ENCODE measurements at places on chromosomes 12 and 14.
A peak's percentile ranks its signal among the peaks of the same experiment; 100 is the strongest.

DNA sequence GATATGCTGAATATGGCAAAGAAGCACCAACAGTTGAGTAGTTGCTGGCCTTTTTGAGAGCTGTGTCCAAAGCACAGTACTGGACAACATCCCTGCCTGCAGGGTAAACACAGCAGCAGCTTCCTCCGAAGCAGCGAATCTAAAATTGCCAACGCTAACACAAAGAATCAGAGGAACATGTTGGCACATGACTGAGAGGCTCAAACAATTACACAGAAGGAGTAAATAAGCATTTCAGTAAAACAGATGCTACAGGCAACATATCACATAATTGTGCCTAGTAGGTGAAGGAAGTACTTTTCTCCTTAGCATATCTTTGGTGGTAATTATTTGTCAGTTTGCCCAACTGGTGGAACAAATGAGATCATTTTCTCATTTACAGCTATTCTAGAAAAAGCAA, 52.1 kb downstream of the KICS2 start:
- DNase-seq = no peak

DNA sequence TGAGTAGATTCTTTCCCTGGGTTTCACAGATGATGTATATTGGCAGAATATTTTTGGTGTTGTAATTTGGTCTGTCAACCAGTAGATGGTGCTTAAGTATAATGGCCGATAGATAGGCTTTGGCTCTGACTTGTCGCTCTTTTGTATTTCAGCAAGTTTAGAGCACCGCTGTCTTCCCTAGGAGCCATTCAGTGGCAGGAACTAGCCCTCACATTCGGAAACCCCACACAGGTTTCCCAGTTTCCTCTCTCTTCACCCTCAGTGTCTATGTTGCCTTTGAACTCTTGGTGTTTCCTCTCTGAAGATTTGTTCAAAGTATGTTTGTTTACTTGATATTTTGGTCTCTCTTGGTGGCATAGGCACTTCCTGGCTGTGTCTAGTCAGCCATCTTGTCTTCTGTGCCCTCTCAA, 102.2 kb downstream of the GPHN start:
- no peak for DNase-seq

- DNase-seq = no peak
Observed at GRCh38 chr14:23877111-23877510, 76.5 kb upstream of the DHRS4 start.

DNA sequence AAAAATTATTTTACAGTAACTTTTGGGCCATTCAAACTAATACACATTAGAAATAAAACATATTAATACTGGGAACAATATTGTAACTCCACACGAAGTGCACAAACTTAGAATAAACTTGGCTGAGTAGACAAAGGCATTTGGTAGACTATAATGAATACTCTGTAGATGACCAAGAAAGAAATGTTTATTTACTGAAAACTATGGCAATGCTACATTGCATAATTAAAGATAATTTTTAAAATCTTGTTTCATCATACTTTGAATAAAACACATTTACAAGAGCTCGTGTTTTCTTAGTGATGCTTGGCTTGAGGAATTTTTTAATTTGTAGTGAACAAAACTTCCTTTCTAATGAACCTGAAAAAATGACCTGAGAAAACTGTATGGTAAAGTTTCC, 21.3 kb downstream of the RERG start:
- DNase-seq = no peak

- no peak for DNase-seq
Observed at GRCh38 chr14:63297372-63298063, 21.2 kb downstream of the GPHB5 start.

GRCh38 chr12:56119361-56119796, 1.3 kb downstream of the ZC3H10 start:
- DNase-seq = peak; percentile 41

DNA sequence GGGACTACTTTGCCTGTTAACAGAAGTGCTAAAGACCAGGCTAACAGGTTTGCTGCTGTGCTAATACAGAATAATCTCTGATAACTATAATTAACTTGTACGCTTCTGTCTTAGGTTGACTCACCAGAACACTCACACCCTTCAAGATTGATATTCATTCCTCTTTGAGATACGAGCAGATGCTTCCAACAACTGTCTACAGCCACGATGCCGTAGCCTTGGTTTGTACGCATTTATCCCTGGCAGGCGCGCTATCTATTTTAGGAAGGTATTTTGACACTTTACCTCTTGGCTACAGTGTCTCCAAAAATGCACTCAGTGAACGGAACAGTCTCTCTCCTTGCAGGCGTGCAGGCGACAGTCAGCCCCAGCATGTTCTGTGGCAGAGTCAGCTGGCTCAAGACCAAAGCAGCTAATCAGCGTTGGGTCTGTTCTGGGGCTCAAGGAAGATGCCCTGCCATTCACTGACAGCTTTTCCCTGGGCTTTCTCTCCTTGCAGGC, 146.4 kb upstream of the PRICKLE1 start:
- DNase-seq = no peak

DNA sequence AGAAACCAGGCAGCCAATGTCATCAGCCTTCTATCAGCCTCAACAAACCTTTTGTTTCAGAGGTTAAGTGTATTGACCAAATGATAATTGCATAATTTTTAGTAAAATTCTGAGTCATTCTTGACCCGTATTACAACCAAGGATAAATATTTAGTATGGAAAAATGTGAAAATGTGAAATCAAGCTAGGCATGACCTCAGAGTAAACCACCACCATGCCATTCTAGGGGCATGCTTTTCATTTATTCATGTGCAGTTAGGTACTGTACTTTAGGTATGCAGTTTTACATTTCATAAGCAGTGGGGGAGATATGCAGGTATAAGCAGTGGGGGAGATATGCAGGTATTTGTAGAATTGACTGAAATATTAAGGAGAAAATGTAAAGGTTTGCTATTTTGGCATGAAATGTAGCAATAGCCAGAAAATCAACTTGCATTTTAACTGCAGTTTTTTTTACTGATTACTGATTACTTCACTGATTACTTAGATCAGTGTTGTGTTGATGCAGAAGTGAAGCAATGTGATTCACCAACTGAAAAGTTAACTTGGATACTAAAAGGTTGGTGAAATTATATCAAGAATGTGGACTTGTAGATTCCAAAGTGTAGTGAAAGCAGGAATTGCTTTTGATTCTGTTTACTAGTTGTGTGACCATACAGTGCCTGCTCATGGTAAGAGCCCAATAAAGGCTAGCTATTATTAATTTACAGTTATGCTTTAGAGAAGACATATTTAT, 184.2 kb downstream of the ESR2 start:
- no peak for DNase-seq

DNA sequence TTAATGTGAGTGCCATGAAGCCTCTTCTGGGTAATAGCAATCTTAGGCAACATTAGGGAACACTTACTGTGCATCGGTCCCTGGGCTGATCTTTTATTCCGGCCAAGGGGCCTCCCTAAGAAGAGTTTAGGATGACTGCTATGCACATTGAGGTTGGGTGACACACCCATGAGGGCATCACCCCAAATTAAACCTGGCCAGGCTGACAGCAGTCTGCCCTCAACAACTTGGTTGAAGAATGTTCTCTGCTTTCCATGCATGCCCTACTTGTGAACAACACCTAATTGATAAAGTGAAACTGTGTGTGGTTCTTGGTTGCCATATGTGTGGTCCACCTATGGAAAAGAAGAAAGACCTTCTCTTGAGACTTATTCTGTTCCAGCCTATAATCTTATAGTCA, 1098.0 kb downstream of the BCL11B start:
- DNase-seq = no peak

- peak; percentile 34 for DNase-seq
Observed at GRCh38 chr14:102020058-102020971, 55.9 kb downstream of the DYNC1H1 start.

GRCh38 chr14:23664207-23664885, 28.2 kb downstream of the DHRS2 start:
- DNase-seq = no peak

GRCh38 chr12:1213618-1214205, 222.7 kb downstream of the ERC1 start:
- no peak for DNase-seq

DNA sequence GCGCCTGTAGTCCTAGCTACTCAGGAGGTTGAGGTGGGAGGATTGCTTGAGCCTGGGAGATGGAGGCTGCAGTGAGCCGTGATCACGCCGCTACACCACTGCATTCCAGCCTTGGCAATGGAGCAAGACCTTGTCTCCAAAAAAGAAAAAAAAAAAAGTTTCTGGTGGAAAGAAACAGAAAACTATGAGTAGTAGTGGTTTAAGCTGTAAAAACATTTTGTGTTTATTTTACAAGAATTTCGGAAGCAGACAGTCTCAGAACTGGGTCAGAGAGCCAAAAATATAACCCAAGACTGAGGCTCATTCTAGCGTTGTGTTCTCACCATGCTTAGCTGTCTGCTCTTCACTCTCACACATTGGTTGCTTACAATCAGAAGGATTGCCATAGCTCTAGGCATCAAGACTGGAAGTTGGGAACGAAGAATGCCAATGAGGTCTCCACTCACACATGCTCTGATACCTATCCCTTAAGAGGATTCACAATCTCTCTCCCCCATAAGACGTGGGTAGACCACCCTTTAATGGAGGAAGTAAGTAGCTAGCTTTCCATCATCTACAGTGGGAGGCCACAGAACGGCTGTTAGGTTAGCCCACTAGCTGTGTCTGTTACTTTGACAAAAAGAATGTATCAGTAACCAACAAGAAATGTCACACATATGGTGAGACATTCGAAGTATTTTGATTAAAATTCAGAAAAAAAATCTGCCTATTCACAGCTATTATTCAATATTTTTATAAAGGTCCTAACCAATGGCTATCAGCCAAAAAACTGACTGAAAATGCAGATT, 117.6 kb upstream of the RASSF8 start:
- DNase-seq = no peak

- no peak for DNase-seq
Observed at GRCh38 chr12:120798696-120799095, 73.1 kb downstream of the ACADS start.

GRCh38 chr12:89411846-89412245, 59.5 kb upstream of the DUSP6 start:
- DNase-seq = no peak

DNA sequence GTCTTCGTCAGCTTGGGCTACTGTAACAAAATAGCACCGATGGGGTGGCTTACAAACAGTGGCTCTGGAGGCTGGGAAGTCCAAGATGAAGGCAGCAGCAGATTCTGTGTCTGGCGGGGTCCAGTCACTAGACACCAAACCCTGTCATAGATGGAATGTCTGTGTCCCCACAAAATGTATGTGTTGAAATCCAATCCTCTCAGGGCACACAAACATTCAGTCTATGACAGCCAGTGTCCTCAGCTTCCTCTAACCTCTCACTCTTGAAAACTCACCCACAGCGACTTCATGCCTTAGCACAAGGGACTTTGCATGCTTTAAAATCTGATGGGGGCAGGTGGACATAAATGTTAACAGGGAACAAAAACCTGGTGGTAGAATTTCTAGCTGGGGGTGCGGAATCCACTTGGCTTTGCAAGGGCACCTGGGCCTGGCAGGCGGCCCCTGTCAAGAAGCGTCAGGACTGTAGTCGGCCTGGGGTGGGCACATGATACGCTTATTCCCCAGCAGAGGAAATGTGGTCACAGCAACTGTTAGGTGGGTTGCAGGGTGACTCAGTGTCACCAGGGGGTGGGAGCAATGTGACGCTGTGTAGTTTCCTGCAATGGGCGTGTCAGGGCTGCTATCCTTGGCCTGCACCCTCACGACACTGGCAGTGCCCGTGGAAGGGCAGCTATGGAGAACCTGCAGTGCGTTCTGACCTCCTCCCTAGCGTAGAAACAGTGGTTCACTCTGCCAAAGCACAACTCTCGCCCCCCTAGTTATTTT, 17.7 kb downstream of the RIN3 start:
- no peak for DNase-seq

GRCh38 chr12:11581179-11581755, 68.2 kb upstream of the ETV6 start:
- DNase-seq = peak; percentile 71

GRCh38 chr12:130478786-130479185, 141.1 kb downstream of the PIWIL1 start:
- no peak for DNase-seq

GRCh38 chr14:22478670-22479069, 110.4 kb downstream of the DAD1 start:
- no peak for DNase-seq

GRCh38 chr14:53840444-53840843, 116.2 kb downstream of the BMP4 start:
- DNase-seq = no peak

DNA sequence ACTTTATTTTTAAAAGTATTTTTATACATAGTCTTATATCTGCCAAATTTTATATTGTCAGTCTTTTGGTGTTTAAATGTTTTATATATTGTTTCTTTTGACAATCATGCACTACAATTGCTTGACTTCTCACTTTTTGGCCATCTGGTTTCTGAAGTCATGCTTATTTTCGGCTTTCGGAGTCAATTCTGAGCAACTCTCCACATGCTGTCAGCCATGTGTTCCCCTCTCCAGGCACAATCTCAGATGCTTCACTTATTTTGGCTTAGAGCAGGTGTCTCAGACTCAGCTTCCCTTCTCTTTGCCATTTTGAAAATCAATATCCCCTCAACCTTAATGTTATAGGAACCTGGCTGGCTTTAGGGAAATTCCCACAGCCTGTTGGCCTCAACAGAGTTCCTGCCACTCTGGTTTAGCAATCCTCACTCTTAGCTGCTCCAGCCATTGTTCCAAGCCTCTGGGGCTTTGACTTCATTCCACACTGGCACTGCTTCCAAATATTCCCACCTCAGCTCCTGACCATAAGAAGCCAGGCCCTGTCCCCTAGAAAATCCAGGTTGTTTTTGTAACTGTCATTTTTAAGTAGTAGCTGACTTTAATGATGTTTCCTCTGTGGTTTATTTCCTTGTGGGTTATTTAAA, 125.5 kb upstream of the FAR2 start:
- no peak for DNase-seq

DNA sequence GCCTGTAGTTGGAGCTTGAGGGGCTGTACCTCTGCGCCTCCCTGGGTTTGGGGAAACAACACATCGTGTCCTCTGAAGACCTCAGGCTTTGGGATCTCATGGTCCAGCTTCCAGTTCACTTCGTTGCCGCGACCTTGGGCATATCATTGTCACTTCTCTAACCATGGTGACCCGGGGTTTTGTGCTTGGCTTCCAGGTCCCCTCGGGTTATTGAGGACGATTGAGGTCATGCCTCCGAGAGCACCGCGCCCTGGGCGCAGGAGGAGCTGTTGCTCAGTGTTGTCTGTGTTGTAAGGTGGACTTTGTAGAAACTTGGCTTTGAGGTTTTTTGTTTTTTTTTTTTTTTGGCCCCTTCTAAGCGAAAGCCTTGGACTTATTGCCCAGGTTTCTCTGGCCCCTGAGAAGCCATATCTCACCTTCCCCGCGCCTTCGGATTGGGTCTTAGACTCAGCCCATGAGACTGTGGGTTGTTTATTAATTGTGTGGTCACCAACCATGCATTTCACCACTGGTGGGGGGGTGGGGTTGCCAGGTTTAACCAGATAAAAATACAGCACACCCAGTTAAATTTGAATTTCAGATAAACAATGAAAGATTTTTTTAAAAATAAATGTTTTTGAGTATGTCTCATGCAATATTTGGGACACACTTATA, 2.6 kb downstream of the BCL7A start:
- no peak for DNase-seq

GRCh38 chr14:87055007-87055406, 938.0 kb downstream of the GALC start:
- no peak for DNase-seq

Measured in activated CD4-positive, alpha-beta T cell treated with anti-CD3 and anti-CD28 coated beads for 24 hours (primary cell).